ENCODE measurements at places on chromosomes 11 and 22. TPM values are rescaled to one million over a fixed set of nuclear protein-coding genes. Genes with fewer than 3 reads are reported as not detected.

The NLRP14 gene
- total RNA-seq: 0.30 TPM

The CSTPP1 gene
- 58.5 TPM for total RNA-seq

The CHRM1 gene
- not detected for total RNA-seq

The PGA5 gene
- not detected for total RNA-seq

The P4HA3 gene
- total RNA-seq: not detected

The BIRC3 gene
- 0.33 TPM for total RNA-seq

The CD3G gene
- total RNA-seq: not detected

The MAJIN gene
- total RNA-seq: not detected

The TMEM121B gene
- 12.2 TPM for total RNA-seq

The AIFM3 gene
- 0.79 TPM for total RNA-seq

The SCO2 gene
- total RNA-seq: 2.3 TPM

The RAB1B gene
- total RNA-seq: 114 TPM

The KRTAP5-9 gene
- not detected for total RNA-seq

The OR56A1 gene
- 0.14 TPM for total RNA-seq

The HBG2 gene
- not detected for total RNA-seq

The PPME1 gene
- total RNA-seq: 53.4 TPM

The GPR152 gene
- total RNA-seq: not detected

The A4GALT gene
- total RNA-seq: 0.39 TPM

The HOATZ gene
- total RNA-seq: not detected

The SMIM38 gene
- total RNA-seq: 1.1 TPM

The OR2AG2 gene
- 0.25 TPM for total RNA-seq

The RAG2 gene
- not detected for total RNA-seq

The MUC6 gene
- total RNA-seq: not detected

The SERPING1 gene
- 31.7 TPM for total RNA-seq

The MUC5AC gene
- total RNA-seq: not detected

The OR10D3 gene
- not detected for total RNA-seq

The MS4A6E gene
- total RNA-seq: not detected

The SLC22A6 gene
- not detected for total RNA-seq

The KRTAP5-1 gene
- not detected for total RNA-seq

The TEX12 gene
- total RNA-seq: not detected

The FOLR3 gene
- total RNA-seq: not detected

The ROM1 gene
- total RNA-seq: 0.23 TPM

The MRTFA gene
- total RNA-seq: 45.0 TPM

The BTG4 gene
- total RNA-seq: not detected

The LMO2 gene
- total RNA-seq: 0.49 TPM

The LYVE1 gene
- 0.14 TPM for total RNA-seq

The MLC1 gene
- total RNA-seq: 3.3 TPM

The CCDC86 gene
- 44.3 TPM for total RNA-seq

The NPAS4 gene
- total RNA-seq: 0.63 TPM

The LRRC32 gene
- 0.77 TPM for total RNA-seq

The SLC35C1 gene
- total RNA-seq: 12.9 TPM

The FAM227A gene
- 7.3 TPM for total RNA-seq

The KCNJ5 gene
- total RNA-seq: 0.14 TPM

The TCN1 gene
- total RNA-seq: not detected

The OR10V1 gene
- total RNA-seq: not detected

The RGL4 gene
- total RNA-seq: not detected

The PANX2 gene
- total RNA-seq: 2.5 TPM

The ZNRF3 gene
- 18.5 TPM for total RNA-seq

The STARD10 gene
- total RNA-seq: 12.6 TPM

The SMIM35 gene
- total RNA-seq: not detected

The GAL3ST3 gene
- 9.7 TPM for total RNA-seq

The DEPDC7 gene
- total RNA-seq: 3.9 TPM

The ARSA gene
- total RNA-seq: 14.6 TPM

The FAM180B gene
- 0.50 TPM for total RNA-seq

The SLC7A4 gene
- total RNA-seq: 0.26 TPM

The MGAT3 gene
- total RNA-seq: 20.3 TPM

The HSCB gene
- total RNA-seq: 14.3 TPM

The MN1 gene
- 19.0 TPM for total RNA-seq

The RAB6A gene
- total RNA-seq: 75.0 TPM

The PRG3 gene
- not detected for total RNA-seq

Measured in neural crest cell (in vitro differentiated cells).